ENCODE measurements at places on chromosomes 7 and 10.

DNA sequence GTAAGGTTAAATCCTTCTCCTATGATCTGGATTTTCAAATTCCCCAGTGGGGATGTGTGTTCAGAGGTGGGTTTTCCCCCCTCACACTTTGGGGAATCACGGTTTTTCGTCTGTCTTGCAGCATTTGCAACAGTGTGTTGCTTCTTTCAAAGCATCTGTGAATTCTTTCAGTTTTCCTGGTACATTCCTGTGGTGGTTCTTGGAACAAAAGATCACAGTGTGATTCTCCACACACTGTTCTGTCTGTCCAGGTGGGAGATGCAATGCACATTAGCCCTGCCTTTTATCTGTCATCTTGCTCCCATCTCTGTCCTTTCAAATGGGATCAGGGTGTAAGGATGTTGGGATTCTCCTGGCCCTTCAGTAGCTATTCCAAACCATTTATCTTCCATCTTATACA, 11.8 kb downstream of the AGK start:
- no peak for DNase-seq

- DNase-seq: no peak
These were observed 128.7 kb downstream of the COBL start for GRCh38 chr7:51187941-51188340.

GRCh38 chr10:67017218-67017617, 91.4 kb downstream of the LRRTM3 start:
- no peak for DNase-seq

DNA sequence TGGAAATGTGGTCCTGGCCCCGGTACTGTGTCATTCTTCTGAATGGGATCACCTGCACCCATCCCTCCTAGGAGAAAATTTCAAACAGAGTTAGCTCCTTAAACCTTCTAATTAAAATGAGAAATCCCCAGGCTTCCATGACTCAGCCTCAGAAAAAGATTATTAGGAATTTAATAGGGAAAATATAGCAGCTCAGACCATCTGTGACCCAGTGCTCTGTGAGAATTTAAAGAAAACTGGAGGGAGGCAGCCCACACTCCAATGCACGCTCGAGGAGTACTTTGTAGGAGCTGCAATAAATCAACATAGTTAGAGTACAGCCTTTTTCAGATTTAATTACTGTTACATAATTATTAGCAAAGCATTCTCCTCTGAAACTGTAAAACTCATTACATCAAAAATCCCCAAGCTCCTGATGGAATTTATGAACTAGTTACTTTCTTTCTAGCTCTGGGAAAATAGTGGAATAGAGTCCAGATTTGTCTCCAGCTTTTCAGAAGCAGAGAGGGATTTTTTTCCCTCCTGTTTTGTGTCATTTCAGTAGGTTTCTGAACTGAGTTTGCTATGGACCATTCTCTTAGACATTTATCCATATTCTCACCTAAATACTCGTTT, 30.1 kb downstream of the NEUROD6 start:
- no peak for DNase-seq

- DNase-seq: no peak
These were observed 244.5 kb downstream of the KIAA1217 start for GRCh38 chr10:24453404-24453830.

GRCh38 chr10:84876116-84876999, 548.0 kb downstream of the CCSER2 start:
- DNase-seq: no peak

DNA sequence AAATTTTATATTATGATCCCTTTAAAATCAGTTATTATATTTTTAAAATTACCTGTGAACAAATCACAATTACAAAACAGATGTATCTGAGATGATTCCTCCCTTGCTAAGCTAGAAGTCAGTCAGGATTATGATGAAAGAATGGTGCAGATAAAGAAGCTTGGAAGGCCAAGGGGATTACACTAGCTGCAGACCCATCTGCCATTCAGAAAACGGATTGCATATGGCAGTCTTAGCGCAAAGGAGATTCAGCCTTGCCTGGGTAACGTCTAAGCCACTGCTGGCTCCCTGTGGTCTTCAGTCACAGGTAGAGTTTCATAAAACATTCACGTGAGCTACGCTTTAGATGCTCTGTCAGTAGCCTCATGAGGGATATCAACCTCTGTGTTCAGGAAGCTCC, 222.2 kb downstream of the POU6F2 start:
- no peak for DNase-seq

Data from urothelium cell line (cell line).